ENCODE measurements at places on chromosomes 11 and 22. TPM values are rescaled to one million over a fixed set of nuclear protein-coding genes. Genes with fewer than 3 reads are reported as not detected.

Gene APOA4
- total RNA-seq, result not detected

Gene BARX2
- not detected for total RNA-seq

Gene DKK3
- total RNA-seq, result 211 TPM

Gene MFRP
- not detected for total RNA-seq

Gene P2RY6
- total RNA-seq, result not detected

Gene PANX2
- under 0.01 TPM for total RNA-seq

All from myometrial cell (primary cell).